AML-193 (cell line): ENCODE measurements at places on chromosomes 1 and 21.

DNA sequence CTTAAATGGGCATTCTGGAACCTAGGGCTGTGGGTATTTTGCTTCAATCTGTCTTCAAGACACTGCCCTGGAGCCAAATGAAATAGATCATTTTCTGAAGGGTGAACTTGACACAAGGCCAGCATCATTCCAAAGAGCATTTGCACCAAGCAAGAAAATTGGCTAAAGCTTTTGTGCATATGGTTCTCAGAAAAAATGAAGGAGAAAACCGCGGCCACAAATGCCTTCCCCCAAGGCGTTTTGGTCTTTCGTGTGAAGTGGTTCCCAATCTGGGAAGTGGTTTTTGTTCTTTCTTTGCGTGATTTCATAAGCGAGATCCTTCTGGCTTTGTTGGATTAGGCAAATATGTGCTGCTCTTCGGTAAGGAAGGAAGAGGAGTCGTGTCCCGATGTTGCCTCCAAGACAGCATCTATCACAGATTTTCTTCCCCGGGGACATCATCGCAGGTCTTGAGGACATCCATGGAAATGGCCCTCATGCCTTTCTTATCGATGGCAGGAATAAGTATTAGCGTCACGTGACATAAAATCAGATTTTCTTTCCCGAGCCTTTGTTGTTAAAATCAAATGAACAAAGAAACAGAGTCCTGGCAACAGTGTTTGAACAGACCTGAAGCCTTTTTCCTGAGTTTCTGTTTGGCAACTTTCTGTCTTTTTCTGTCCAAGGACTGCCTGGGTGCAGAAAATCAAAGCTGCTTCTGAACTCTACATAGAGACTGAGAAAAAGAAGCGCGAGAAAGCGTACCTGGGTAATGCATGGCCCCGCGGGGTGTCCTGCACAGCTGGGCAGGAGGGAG, 31.0 kb downstream of the ATP5PO start:
- DNase-seq = no peak

GRCh38 chr21:44771896-44772525, 29.6 kb downstream of the UBE2G2 start:
- DNase-seq = no peak

DNA sequence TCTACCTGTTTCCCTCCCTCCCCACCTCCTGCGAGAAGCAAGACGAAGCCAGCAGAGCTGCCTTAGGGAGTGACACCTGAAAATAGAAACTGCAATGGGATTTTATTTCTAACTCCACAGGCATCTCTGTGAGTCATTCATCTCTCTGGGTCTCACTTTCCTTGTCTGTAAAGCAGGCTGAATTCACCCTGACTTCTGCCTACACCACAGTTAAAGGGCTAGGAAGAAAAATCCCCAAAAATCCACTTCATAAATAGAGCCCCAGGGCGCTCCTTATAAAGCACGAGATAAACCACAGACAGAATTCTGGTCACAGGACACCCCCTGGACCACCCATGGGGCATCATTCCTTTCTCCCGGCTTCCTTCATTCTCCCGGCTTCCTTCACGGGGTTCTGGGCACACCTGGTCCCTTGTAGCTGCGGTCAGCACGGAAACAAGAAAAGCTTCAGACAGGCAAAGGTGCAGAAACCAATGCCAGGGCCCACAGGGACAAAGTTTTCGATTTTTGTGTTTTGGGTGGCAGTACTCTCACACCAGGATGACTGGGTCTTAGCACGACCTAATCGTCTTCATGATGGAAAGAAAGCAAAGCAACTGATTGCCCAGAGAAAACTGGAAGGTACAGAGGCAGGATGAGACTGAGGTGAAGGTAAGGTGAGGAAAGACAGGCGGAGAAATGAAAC, 2.8 kb upstream of the H6PD start:
- no peak for DNase-seq

DNA sequence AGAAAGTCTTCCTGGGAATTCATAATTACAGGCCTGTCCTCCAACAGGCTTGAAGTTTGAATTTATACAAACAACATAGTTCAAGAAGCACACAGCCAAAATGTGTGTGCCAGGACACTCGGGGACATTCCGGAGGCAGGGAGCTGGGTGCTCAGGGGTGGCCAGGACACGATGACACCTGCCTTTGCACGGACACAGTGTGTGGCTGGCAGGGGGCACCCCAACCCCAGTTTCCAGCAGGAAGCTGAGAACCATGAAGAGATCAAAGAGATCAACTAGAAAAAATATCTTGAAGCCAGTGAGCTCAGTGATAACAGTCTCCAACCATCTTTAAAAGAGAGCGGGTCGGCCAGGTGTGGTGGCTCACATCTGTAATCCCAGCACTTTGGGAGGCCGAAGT, 32.5 kb upstream of the TRAPPC10 start:
- DNase-seq = no peak

DNA sequence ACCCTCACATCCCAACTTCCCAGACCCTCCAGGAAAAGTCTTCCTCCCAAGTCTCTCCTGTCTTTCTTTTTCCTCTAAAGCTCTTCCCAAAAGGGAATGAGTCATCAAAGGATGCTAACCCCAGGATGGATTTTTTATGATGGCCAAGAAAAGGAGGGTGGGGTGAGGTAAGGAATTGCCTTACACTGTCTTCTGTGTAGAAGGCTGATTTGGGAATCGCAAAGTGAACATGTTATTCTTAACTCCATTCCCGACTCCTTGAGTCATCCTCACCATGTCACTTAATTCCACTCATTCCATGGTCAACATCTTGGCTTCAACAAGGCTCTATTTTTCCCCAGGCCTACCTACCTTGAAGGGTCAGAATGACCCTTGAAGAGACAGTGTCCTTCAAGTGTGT, 44.0 kb downstream of the TBX15 start:
- DNase-seq = no peak

DNA sequence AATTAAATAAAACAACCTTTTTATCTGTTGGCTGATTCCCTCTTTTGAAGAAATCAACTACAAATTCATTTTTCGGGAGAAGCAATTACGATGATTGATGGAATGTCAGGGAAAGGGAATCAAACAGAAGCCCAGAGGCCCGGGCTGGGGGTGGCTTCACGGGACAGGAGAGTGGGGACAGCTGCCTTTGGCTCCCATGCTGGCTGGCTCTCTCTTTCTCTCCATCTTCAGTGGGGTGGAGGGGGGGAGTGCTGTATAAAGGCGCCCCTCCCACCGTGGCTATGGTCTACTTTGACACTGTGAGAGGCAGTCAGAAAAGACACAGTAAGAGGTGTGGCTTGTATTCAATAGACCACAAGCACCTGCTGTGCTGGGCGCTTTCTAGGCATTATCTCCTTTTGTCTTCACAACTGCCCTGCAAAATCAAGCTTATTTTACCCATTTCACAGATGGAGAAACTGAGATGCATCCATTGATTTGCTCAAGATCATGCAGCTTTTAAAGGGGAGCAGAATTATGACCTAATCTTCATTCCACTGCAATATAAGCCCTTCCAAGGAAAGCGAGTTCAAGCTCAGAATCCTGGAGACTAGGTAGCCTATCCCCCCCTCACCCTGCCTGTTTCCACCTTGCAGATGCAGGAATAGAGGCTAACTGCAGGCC, 92.9 kb downstream of the GRIK3 start:
- DNase-seq = no peak

DNA sequence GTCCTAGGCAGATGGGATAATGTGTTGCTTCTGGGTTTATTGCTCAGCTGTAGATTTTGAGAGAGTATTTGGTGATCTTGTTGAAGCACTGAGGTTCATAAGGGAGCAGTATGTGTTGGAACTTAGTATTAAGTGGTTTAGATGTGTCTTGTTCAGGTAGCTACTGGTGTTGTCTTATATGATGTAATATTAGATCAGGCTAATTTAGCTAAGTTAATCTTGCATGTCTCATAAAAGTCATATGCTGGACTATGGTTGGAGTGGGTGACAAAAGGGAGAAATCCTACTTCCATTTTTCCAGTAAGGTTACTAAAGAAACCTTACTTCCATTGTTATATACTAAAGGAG, 196.4 kb downstream of the CLEC20A start:
- DNase-seq = no peak

DNA sequence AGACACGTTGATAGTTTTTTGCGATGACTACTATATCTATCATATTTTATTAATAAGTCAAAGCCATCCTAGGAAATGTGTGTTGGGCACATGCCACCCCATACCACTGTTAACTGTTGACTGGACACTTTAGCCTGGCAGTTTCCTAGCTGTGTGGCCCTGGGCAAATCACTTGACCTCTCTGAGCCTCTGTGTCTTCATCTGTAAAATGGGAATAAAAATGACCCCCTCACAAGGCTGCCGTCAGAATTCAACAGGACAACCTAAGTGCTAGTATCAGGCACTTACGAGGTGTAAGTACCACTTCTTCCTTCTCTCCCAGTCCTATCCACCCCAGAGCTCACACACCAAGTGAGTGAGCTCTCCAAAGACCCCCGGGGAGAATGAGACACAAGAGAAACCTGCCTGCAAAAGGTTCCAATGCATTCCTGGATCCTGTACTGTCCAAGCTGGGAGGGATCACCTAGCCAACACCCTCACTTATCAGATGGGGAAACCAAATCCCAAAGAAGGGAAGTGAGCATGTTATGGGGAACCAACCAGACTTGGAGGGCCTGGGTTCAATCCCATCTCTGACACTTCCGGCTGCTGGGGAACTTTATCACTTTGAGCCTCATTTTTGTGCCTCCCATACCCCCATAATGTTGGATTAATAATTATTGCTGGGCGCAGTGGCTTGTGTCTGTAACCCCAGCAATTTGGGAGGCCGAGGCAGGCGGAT, 24.9 kb downstream of the HSPG2 start:
- DNase-seq = no peak

DNA sequence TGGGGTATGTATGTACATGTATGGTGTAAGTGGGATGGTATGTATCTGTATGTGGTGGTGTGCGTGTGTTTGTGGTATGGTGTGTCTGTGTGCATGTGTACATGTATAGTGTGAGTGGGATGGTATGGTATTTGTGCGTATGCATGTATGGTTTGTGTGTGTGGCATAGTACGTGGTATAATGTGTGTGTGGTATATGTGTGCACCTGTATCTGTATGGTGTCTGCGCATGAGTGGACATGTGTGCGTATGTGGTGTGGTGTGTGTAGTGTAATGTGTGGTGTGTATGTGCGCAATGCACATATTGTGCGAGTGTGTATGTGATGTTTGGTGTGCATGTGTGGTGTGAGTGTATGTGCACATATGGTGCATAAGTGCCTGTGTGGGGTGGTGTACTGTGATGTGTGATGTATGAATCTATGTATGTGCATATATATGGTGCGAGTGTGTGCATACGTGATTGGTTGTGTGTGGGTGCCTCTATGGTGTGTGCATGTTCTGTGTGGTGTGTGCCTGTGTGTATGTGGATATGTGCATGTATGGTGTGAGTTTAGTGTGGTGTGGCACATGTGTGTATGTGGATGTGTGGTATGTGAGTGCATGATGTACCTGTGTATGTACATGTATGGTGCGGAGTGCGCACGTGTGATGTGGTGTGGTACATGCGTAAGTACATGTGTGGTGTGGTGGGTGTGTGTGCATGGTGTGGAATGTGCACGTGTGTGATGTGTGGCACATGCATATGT, 38.8 kb downstream of the WDR4 start:
- no peak for DNase-seq

- peak; percentile 17 for DNase-seq
Measured at GRCh38 chr21:36630485-36631206, 68.3 kb upstream of the SIM2 start.

GRCh38 chr1:240282061-240282830, 190.6 kb downstream of the FMN2 start:
- DNase-seq = no peak

GRCh38 chr21:41620982-41621381, 113.0 kb upstream of the TMPRSS2 start:
- DNase-seq = no peak

DNA sequence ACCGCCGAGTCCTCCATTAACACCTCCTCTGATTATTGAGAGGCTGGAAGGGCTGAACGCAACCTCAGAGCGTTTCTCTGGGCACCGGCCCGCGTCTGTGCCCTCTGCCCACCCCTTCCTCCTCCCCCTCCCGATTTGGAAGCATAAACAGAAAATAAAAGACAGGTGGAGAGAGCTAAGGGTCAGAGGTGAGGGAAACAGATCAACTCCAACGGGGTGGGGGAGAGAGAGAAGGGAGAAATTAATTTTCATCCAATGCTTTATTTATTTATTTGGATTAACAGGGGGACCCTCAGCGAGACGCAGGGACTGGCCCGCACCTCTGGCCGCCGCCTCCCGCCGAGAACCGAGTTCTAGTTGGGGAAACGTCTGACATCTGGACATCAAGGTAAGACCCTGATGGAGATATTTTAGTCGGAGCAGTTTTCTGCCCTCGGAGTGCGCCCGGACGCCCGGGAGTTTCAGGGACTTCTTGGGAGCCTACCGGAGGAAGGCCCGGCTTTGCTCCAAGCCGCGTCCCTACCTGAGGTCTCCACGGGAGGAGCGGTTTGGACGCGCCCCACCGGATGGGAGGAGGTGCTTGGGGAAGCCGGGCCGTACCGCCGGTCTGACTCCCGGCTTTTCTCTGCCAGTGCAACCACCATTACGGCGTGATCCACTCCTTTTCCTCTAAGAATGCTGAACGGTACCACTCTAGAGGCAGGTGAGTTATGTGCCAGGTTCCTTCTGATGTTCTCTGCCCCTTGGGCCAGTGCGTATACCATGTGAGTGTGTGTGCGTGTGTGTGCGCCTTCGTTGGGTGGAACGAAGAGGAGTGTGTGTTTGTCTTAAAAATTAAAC, 5.1 kb upstream of the LHX9 start:
- no peak for DNase-seq

DNA sequence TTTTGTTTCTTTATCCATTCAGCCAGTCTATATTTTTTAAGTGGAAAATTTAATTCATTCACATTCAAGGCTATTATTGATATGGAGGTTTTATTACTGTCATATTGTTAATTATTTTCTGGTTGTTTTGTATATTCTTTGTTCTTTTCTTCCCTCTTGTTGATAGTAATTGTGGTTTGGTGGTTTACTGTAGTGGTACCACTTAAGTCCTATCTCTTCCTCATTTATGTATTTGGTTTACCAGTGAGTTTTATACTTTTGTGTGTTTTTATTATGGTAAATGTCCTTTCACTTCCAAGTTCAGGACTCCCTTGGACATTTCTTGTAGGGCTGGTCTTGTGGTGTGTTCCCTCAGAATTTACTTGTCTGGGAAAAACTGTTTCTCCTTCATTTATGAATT, 28.1 kb upstream of the PM20D1 start:
- no peak for DNase-seq

DNA sequence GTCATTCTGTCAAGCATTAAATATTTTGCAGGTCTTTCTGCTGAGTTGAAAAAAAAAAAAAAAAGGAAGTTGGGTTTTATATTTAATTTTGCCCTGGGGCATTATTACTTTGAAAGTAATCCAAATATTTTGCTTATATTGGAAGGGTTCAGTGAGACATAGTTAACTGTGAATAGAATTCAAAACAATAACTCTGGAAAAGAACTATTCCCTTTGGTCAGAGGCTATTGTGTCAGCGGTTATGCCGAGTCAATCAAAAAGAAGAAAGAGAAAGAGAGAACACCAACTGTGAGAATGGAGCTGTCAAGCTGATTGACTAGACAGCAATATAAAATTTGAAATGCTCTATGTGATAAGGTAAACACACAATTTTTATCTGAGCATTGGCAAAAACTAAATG, 761.7 kb downstream of the ADGRL2 start:
- DNase-seq = no peak
